NCI-H524 treated with DMSO at 0.1 percent for 48 hours (cell line): ENCODE measurements at places on chromosomes 2 and 18.

GRCh38 chr18:35602193-35602820 is 20.8 kb downstream of the GALNT1 start:
- no peak for DNase-seq

DNA sequence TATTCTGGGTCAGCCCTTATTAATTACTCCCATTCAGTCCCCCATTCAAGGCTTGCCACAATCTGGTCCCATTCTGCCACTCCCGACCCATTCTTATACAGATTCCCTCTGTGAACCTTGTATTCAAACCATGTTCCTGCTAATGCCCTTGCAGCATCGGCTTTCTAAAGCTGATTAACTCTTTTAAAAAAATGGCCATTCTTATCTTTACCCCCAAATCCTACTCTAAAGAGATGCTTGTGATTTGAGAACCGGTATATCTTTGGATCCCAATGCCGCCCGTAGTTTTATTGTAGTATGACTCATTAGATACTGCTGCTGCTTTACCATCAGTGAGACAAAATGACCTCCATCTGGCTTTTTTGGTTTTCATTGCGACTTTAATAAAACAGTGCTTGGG is 72.2 kb downstream of the XRCC5 start:
- DNase-seq: no peak

DNA sequence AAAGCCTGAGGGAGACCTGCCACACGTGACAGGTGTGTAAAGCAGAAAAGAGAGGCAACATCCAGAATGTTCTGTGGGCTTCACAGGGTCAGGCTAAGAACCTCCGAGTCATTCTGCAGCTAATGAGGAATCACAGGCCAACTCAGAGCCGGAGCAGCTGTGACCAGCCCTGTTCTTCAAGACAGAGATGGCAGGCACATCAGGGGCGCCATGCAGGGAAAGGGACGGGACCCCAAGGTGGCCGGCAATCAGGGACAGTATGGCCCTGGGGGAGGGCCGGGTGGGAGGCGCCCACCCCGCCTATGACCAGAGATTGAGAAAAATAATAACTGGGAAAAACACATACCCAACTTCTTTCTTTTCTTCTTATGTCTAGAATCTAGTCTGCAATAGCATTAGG is 316.7 kb upstream of the SALL3 start:
- DNase-seq: no peak

GRCh38 chr2:170885130-170885791 is 43.8 kb upstream of the GORASP2 start:
- DNase-seq: no peak

DNA sequence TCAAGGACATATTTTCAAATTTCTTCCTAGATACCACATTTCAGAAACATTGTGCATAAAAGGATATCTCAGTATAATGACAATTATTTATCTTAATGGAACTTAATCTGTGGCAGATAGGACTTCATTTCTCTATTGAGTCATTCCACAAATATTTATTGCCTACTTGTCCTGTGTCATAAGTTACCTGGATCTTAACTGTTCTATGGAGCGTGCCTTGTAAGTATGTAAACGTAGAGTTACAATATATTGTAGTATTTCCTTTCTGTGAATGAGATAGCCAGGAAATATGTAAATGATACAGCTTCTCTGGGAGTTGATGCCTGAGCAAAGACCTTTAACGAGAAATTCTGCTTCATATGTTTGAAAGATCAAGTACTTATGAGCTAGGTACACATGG is 2.5 kb downstream of the AGFG1 start:
- no peak for DNase-seq

GRCh38 chr2:8121826-8122513 is 559.9 kb upstream of the ID2 start:
- DNase-seq: no peak

- no peak for DNase-seq
These were observed 2.4 kb downstream of the TRABD2A start for GRCh38 chr2:84878459-84878858.

- DNase-seq: no peak
These were observed 70.4 kb downstream of the APLF start for GRCh38 chr2:68537809-68538208.

DNA sequence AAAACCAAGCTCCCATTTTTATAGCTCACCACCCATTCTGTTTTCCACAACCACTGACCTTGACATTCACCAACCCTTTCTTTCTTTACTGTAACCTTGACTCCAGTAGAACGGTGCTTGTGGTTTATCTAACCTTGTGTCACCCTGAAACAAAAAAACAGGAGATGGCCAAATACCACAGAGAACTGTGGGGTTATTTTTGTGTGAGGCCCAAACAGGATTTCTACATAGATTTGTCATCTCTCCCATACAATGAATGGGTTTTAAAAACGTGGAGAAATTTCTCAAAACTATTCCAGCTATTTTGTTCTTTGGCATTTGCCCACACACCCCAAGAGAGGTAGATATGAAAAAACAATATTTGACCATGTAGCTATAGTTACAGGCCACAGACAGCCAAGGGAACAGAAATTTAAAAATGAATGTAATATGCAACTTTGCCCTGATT is 231.3 kb upstream of the TANK start:
- no peak for DNase-seq
